ENCODE measurements at places on chromosomes 2 and 18.

GRCh38 chr18:61606068-61606660 is 272.9 kb downstream of the CDH20 start:
- no peak for DNase-seq

- no peak for DNase-seq
These were observed 254.3 kb downstream of the XIRP2 start for GRCh38 chr2:167142554-167142953.

DNA sequence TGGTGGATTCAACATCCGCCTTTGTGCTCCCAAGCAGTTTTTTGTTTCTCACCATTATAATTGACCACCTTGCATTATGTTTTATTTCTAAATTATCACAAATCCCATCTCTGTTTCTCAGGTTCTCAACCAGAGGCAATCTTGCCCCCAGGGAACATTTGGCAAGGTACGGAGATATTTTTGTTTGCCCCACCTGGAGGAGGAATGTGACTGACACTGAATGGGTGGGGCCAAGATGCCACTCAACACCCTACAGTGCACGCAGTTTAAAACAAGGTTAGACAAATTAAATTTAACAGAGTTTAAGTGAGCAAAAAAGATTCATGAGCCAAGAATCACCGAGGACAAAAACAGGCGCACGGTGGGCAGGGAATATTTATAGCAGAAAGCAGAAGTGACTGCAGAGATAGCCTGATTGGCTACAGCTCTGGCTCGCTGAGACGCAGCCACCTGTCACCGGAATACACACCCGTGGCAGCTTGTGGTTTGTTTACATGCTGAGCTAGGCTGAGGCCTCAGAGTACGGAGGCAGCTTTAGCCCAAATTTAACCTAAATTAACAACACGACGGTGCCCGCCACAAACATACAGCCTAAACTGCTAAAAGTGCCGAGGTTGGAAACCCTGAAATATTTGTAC is 150.0 kb upstream of the ALKAL2 start:
- DNase-seq: peak; percentile 5

DNA sequence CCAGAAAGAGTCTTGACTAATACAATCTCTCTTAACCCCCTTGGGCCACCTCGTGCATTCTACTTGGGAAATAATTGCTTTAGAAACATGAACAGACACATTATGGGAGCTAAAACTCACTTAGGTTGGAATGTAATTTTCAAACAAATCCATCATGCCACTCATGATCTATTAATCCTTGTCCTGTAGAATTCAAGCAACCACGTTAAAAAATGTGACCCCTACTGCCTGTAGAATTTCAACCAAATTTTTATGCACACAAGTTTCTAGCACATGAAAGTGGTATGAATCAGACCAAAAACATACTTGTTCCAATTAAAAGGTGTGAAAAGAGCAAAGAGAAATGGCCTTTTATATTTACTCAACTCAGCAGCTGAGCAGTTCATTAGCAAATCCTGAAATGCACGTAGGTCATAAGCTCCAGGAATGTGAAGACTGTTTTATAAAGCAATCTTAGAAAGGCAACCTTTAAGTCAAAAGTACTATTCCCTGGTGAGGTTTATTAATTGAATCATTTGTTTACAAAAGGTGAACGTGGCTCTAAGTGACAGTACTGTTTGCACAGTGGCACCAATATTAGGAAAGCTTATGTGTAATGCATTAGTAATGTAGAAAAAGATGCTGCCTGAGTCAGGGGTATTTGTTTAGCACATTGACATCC is 459.4 kb upstream of the UBE2E3 start:
- no peak for DNase-seq

GRCh38 chr2:185044323-185044874 is 446.1 kb downstream of the ZNF804A start:
- DNase-seq: no peak

GRCh38 chr2:39696101-39696553 is 30.4 kb downstream of the TMEM178A start:
- DNase-seq: peak; percentile 21

DNA sequence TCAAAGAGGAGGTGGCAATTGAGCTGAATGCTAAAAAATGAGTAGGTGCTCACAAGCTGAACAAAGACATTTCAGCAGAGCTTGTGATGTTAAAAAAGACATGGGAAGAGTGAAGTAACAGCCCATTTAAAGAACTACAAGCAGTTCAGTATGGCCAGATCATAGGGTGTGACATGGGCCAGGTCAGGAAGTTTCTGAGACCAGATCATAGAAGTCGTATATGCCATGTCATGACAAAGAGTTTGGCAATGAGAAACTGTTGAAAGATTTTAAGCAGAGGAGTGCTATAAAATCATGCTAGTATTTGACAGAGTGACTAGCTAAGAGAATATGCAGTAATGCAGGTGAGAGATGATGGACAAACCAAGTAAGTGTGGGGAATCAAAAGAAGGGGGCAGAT is 7.3 kb upstream of the PELI1 start:
- no peak for DNase-seq

DNA sequence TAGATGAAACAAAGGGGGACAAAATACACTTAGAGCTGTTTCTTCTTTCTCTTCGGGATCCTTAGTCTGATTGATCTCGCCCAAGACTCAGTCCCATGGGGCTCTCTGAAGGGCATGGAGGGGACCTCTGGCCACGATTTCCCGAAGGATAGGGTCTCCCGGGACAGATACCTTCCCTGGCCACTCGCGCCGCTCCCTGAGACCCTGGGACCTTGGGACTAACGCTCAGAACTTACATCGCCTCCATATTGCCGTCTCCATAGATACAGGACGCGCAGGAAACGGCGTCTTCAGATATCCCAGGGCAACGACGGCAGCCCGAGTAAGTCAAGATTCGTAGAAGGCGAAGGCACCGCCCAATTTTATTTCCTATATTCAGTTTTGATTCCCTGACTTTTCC is at the start of gene CFAP65:
CFAP65 (minus strand) TSS at position 265 of the 400 bp plus-strand sequence. CDS start 2,468 bp downstream, outside the sequence.
- DNase-seq: peak; percentile 31

DNA sequence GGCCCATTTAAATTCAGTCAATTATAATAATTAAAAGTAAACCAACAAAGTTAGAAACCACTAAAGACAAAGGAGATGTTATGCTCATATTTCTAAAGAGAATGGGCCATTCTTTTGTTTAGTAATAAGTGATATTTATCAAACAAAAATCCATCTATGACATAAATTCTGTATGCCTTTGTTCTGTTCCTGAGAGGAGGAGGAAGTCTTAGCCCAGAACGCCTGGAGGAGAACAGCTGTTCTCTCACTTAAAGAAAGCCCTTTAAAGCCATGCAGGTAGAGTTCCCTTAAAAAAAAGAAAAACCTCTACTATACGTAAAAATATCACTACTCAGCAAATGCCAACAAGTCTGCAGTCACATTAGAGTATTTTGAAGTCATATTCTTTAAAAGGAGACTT is 15.5 kb downstream of the LAMA1 start:
- DNase-seq: no peak

DNA sequence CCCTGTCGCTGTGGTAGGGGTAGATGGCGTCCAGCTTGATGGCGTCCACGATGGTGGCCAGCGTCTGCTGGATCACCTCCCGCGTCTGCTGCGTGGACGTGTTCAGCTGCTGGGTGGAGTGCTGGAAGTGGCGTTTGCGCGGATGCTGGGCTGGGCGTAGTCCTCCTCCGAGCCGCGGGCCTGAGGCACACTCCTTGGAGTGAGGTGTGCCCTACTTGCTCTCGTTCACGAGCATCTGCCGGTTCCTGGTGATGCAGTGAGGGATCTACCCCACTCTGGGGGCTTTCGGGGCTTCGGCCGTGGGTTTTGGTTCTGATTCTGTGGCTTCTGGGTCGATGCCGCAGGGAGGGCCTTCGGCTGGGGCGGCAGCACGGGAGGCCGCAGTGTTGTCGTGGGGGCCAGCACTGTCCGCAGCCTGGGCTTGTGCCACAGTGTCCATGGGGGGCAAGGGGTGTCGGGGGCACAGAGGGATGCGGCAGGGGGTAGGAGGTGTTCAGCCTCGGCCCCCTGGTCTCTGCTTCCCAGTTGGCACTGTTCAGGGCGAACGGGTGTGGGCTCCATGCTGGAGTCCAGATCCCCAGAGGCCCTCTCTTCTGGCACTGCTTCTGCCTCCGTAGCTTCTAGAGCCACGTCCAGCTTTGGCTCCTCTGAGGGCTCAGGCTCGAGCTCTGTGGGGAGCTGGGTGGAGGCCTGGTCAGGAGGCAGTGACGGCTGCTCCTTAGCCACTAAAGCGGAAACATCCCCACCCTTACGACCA is 890.6 kb upstream of the LRRTM1 start:
- no peak for DNase-seq

DNA sequence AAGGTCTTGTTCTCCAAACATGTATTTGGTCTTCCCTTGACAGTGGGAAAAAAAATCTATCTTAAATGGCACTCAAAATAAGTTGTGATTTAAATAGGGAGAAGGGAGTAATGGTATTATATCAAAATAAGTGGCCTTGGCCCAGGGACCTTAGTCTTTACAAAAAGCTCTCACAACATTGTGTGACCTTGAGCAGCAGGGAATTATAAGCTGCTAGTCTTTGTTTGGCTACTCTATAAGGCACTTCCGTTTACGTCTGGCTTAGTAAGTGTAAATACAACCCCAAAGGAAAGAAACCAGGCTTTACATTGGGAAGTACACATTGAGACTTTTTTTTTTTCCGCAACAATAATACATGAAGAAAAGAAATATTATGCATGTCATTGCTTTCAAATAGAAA is 734.0 kb upstream of the LINC00305 start:
- DNase-seq: no peak
